Panc1 (cell line): ENCODE measurements at places on chromosomes 5 and 9. TPM values are rescaled to one million over a fixed set of nuclear protein-coding genes. Genes with fewer than 3 reads are reported as not detected.

GRCh38 chr5:16881251-16881650, 54.8 kb downstream of the MYO10 start:
- DNase-seq = no peak

DNA sequence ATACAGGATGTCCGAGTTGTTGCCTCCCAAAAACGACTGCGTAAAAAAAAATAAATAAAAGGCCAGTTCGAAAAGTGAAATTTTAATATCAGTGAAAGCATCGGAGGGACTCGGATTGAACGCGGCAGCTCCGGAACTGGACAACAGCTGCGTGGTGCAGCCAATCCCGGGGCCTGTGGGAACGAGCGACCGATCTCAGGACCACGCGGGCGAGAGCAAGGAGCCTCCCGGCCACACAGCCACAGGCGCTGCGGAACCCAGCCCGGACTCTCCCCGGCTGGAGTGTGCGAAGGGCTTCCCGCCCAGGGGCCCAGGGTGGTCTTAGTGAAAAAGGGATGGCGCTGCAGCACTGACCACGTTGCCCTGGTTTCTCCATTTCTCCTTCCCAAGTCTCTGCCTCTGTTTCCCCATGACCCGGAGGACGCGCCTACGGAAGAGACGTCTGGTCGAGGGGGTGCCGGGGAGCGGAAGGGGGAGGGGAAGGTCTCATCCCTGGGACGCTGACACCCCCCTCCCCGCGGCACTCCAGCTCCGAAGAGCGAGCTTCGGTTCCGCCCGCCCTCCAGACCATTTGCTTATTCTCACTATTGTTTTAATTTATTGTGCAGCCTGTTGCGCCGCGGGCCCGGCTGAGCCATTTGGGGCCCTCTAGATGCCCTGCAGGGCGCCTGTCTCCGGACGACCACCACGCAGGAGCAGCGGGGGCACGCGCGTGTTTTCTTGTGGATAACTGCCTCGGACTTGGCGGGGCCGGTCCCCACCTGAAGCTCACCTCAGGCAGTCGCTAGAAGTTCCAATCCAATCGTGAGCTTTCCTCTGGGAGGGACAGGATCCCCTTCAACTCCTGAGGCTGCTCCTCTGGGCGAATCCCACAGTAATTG, 303.0 kb downstream of the PARP8 start:
- DNase-seq = no peak

- peak; percentile 52 for DNase-seq
Measured at GRCh38 chr5:73327908-73328455, 120.6 kb downstream of the FOXD1 start.

DNA sequence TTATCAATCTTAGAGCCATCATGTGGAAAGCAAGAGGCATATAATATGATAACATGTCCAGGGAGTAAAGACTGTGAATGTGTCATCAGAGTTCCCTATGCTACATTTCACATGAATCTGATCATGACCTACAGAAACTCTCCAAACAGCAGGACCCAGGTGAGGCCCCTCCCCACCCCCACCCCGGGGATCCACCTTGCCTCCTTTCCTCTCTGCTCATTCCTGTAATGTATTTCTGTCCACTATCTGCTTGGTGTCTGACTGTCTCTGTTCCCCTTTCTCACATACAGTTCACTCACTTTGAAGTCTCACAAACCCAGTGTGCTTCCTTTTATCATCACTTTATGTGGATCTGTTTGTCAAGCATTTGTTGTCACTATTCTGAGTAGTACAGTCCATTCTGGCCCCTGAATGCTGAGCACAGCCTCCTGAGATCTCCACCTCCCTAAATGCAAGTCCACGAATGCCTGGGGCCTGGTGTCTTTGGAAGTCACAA, 76.4 kb upstream of the SMARCA2 start:
- DNase-seq = no peak

- DNase-seq = no peak
Measured at GRCh38 chr5:164742025-164742424, 1236.6 kb downstream of the MAT2B start.

GRCh38 chr9:91783411-91783810, 166.6 kb downstream of the ROR2 start:
- no peak for DNase-seq

GRCh38 chr5:111826064-111826463, 69.1 kb upstream of the NREP start:
- DNase-seq = no peak

- DNase-seq = no peak
Measured at GRCh38 chr5:176676361-176676824, 29.1 kb downstream of the TSPAN17 start.

DNA sequence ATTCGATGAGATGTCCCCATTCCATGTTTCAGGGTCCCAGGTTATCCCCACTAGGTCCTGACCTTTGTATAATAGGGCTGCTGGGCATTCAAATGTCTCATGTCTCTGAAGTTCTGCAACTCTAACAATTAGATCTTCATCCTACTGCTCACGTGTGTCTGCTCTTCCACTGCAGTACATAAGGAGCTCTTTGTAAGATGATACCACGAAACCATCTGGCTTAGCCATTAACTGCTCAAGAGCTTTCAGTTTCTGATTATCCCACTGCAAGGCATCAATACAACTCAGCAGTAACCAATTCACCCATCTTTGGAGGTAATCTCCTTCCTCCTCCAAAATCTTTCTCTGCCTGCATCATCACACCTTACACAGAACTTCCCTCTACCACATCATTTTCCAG, 49.9 kb upstream of the PPP2CA start:
- DNase-seq = no peak

DNA sequence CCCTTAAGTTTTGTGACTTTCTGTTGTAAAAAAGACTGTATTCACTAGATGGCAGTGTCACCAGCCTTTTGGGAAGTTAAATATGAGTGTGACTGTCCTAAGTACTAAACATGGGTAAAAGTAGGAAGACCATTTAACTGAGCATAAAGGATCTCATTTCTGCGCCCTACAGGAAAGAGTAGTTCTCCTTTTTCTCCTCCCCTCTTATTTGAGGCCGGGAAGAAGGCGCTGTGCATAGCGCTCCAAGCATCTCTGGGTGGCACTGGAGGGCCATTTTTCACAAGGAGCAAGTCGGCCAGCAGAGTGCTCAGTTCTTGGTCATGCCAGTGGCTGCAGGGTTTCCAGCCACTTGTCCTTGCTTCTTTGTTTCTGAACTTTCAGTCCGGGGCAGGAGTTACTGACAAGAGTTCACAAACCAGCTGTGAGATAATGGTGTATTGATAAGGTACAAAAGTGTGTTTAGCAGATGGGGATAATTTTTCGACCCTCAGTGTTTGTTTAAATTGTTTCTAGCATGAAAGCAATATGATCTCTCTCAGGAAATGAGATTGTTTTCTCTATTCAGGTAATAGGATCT, 227.6 kb upstream of the DMRT1 start:
- peak; percentile 4 for DNase-seq

DNA sequence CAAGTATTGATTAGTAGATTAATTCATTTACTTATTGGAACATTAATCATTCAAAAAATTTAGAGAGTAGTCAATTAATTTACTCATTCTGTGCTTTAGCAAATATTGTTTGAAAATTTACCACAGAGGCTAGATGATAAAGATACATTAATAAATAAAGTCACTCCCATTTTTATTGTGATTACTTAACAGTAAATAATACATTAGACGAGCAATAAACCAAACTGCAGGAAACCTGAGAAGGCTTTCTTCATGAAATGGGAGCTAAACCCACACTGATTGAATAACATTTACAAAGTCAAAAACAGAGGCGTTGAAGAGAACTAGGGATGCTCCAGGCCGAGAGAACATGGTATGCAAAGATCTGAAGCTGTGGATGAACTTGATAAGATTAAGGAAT, 38.8 kb upstream of the PRDM9 start:
- no peak for DNase-seq

The PCDHA4 gene
- total RNA-seq = 3.1 TPM

The CDX1 gene
- not detected for total RNA-seq

The SMIM33 gene
- total RNA-seq = not detected

The BTNL9 gene
- 37.5 TPM for total RNA-seq

The AGXT2 gene
- not detected for total RNA-seq
